Activated CD4-positive, alpha-beta T cell treated with anti-CD3 and anti-CD28 coated beads, Interleukin-2, Interleukin-6, amounts not matched to agents 100 ng/mL and 50 ng/mL, durations not matched to agents 16 hours and 8 hours (primary cell): ENCODE measurements at places on chromosomes 7 and 10.

GRCh38 chr10:126504063-126504760 lies 115.9 kb upstream of the ADAM12 start:
- peak; percentile 32 for DNase-seq

DNA sequence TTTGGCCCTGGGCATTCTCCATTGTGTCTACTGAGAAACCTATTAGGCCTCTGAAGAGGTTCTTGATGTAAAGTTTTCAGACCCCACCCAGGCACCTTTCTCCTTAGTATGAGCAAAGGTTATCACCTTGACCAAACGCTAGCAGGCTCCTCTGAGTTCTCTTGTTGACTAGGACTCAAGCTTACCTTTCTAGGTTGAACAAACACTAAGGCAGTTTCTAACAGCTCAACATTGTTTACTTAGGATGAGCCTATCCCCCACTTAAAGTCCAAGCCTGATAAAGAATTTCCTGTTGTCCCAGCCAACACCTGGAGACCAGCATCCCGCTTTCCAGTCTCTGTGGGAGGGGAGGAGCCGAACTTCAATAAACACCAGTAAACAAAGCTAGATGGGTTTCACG lies 26.3 kb upstream of the ITGB8 start:
- no peak for DNase-seq

DNA sequence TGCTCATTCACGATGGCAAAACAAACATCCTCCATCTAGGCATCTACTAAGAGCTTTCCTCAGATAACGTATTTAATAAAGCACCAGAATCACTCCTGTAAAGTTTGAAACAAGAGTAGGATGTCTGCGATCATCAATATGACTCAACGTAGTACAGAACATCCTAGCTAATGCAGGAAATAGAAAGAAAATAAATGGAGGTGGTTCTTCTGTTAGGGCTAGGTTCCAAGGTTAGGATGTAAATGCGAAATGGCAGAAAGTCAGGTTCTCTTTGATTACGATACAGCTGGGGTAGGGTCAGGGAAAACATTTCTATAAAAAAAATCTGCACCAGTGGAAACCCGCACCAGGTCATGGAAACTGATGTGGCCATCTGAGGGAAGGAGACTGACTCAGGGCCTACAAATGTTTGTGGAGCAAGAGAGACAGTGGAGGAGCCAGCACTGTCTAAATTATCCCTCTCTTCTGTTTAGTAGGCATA lies 29.1 kb downstream of the CCDC6 start:
- no peak for DNase-seq

DNA sequence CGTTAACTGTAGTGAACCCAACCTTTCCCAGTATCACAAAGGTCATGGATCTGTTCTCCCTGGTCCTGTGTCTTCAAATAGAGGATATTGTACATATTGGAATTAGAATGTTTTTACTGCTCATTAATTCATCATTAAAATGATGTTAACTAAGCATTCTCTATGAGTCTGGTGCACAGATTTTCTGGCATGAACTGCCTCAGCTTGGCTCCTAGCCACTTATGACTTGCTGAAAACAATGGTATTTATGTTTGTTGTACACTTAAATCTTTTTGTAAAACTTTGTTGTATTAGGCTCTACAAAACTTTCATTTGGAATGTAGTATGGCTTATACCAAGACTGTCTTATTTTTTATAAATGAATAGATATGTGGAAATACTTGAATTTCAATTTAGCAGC lies 329.4 kb downstream of the TFEC start:
- DNase-seq = no peak

- no peak for DNase-seq
Measured at GRCh38 chr7:63080831-63081230, 917.8 kb upstream of the ZNF722 start.

- DNase-seq = no peak
Measured at GRCh38 chr7:115217373-115217772, 295.5 kb downstream of the MDFIC start.
